ENCODE measurements at places on chromosomes 11 and 22. TPM values are rescaled to one million over a fixed set of nuclear protein-coding genes. Genes with fewer than 3 reads are reported as not detected.

- no peak overlapping the region for H3K27ac ChIP-seq
- peaks cover 33% of the 10 kb centered on the region for H3K4me1 ChIP-seq
- DNase-seq: no peak
- peaks cover 35% of the 10 kb centered on the region for H3K27me3 ChIP-seq
Observed at GRCh38 chr11:119794141-119794665, 65.2 kb upstream of the NECTIN1 start.

GRCh38 chr11:65817835-65818680 lies 15.7 kb upstream of the SNX32 start:
- peaks cover 11% of the 10 kb centered on the region for H3K27me3 ChIP-seq
- H3K36me3 ChIP-seq: no peaks in the 10 kb centered on the region
- DNase-seq: peak; percentile 99
- H3K27ac ChIP-seq: no peak overlapping the region
- H3K4me1 ChIP-seq: no peaks in the 10 kb centered on the region

DNA sequence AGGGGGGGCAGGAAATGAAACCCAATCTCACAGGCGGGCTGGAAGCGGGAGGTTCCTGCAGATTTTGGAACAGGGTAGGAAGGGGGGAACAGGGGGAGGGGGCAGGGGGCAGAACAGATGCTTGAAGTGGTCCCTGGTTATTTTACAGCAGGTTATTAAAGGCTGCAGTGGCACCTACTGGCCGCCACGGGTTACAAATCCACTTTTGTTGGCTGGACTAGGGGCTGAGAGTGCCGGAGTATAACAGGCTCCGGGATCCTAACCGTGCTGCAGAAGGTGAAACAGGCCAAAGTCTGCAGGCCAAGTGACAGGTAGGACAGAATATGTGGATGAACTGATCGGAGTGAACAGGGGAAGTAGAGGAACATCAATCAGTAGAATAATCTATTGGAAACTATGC lies 2.5 kb downstream of the ROBO3 start:
- no peaks in the 10 kb centered on the region for H3K36me3 ChIP-seq
- no peak for DNase-seq
- H3K27ac ChIP-seq: no peak overlapping the region
- H3K27me3 ChIP-seq: peaks cover 88% of the 10 kb centered on the region
- no peak overlapping the region for H3K4me3 ChIP-seq
- peaks cover 18% of the 10 kb centered on the region for H3K4me1 ChIP-seq

- 0 out of 2 replicates have a peak, but pooled peaks cover 2% of the 10 kb centered on the region for H3K4me1 ChIP-seq
- no peak for DNase-seq
- H3K4me3 ChIP-seq: no peak overlapping the region
- H3K27me3 ChIP-seq: no peaks in the 10 kb centered on the region
- H3K27ac ChIP-seq: no peak overlapping the region
Observed at GRCh38 chr11:17883057-17883456, 129.8 kb downstream of the SERGEF start.

Gene CLCF1
- polyA plus RNA-seq: 2.6 TPM

Gene ALX4
- not detected for polyA plus RNA-seq

Gene APOL1
- polyA plus RNA-seq: not detected

Gene LAYN
- polyA plus RNA-seq: 4.5 TPM

Gene OR56A3
- not detected for polyA plus RNA-seq
